ENCODE measurements at places on chromosomes 7 and 10.
A peak's percentile ranks its signal among the peaks of the same experiment; 100 is the strongest.

DNA sequence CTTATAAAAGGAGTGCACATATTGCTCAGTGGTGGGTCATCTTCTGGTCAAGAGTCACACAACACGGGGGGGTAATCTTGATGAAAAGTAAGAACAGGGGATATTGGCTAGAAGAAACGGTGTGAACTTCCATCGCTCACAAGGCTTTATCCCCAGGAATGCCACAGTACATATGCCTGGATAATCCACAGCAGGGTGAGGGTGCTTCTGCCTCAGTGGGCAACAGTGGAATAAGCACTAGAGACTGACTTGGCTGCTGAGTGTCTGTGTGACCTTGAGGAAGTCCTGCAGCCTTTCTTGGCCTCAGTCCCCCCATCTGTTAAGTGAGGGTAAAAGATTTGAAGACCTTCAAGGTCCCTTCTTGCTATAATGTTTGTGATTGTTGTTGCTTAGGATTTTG is 44.9 kb upstream of the SHH start:
- DNase-seq: no peak

DNA sequence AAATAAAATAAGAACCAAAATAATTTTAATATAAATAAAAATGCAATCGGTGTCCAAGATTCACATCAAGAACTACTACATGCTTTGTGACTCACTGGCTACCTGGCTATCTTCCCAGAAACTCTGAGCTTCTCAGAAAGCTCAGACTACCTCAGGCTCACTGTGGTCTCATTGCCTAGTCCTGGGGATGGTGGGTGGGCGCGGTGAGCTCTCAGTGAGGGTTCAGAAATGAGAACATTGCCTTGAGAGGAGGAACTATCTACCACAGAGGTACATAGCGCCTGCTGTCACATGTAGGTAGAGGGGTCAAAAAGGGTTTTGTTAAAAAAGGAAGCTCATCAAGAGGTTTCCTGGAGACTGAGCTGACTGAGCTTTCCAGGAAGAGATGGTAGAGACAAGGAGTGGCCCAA is 108.0 kb downstream of the WDFY4 start:
- peak; percentile 69 for DNase-seq

GRCh38 chr7:36278620-36279172 is 111.0 kb upstream of the ANLN start:
- DNase-seq: peak; percentile 47

- no peak for DNase-seq
These were observed 1139.4 kb downstream of the XPNPEP1 start for GRCh38 chr10:108783897-108784296.

DNA sequence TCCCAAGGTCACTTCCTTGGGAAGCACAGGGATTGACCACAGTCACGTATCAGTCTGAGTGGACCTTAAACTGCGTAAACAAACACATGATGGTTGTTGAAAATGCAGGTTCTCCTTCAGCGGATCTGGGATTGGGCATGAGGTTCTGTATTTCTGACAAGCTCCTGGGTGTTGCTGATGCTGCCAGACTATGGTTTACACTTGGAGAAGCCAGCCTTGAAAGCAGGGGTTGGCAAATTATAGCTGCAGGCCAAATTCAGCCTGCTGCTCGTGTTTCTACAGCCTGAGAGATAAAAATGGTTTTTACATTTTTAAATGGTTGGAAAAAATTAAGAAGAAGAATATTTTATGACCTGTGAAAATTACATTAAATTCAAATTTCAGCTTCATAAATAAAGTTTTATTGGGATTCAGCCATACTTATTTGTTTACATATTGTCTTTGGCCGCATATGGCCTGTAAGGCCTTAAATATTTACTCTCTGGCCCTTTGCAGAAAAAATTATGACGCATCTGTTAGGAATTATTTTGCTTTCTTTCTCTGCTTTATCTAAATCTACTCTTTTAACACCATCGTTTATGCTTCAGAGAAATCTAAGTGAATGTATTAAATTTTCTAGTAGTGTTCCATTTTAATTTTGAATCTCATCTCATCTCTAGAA is 109.6 kb downstream of the SH2D4B start:
- no peak for DNase-seq

- DNase-seq: no peak
These were observed 153.5 kb downstream of the NSUN6 start for GRCh38 chr10:18497806-18498369.

DNA sequence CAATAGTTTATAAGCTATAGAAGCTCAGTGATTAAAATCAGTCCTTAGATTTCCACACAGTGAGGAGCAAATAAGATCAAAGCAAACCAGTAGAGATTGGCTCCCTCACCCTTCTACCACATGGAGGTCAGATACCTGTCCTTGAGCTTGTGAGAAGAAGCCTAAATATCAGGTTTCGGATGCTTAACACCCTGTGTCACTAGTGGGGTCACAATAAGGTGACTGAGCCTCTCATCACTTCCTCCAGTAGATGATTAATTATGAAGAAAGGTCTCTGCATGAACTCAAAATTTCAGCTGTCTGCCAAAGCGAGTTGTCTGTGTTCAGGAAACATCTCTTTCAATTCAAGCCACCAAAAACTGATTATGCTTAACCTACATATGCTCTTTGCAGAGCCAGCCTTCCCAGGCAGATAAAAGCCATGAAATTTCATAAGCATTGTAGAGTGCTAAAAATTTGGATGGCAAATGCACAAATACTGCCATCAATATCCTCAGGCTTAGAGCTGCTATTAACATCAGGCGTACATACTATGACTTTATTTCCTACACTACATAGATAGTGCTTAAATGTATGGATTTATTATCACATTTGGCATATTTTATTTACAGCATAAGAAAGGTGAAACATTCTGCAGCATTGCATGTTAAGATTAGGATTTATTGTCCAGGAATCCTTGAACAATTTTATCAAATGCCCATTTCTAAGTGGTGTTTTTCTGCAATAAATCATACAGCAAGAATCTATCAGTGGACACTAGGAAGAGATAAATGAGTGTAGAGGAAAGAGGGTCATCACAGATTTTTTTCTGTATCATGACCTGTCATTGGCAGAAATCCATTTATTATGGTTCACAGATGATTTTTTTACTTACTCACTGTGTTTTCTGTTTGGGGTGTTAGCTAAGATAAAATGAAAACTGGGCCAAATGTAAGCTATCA is 285.1 kb upstream of the SP8 start:
- no peak for DNase-seq

- DNase-seq: no peak
These were observed 221.7 kb downstream of the CDK14 start for GRCh38 chr7:90817846-90818245.

GRCh38 chr10:62234077-62234605 is 34.5 kb downstream of the RTKN2 start:
- DNase-seq: no peak

- DNase-seq: no peak
These were observed 73.1 kb downstream of the ABCC2 start for GRCh38 chr10:99855479-99856071.

DNA sequence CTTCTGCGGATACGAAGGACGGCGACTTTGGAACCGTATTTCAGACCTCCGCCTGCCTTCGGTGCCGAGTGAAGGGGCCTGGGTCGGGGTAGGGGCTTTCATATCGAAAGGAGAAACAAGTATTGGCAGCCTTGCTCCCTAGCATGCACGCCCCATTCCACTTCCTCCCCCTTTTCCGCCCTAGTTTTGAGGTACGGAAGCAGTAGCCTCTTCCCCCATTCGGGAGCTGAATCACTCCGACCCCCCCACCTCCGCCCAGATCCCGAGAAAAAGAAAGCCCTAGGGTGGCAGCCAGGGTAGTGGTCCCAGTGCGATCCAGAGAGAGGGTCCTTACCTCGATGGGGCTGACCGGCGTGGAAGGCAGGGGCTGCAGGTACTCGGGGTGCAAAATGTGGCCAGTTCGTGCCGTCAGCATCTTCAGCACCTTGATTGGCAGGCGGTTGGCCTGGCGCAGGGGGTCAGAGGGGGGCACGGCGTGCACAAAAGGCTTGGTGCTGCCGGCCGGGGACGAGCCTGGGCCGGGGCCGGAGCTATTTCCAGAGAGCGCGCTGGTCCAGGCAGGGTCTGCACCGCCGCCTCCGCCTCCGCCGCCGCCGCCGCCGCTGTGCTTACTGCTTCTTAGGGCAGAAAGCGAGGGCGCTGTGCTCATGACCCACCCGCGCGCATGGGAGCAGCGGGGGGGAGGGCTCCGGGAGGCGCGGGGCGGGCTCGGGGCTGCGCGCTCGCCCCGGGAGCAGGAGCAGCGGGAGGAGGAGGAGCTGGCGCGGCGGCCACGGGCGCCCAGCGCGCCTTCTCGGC is 594 bp downstream of the ZNF503 start:
- DNase-seq: peak; percentile 79

DNA sequence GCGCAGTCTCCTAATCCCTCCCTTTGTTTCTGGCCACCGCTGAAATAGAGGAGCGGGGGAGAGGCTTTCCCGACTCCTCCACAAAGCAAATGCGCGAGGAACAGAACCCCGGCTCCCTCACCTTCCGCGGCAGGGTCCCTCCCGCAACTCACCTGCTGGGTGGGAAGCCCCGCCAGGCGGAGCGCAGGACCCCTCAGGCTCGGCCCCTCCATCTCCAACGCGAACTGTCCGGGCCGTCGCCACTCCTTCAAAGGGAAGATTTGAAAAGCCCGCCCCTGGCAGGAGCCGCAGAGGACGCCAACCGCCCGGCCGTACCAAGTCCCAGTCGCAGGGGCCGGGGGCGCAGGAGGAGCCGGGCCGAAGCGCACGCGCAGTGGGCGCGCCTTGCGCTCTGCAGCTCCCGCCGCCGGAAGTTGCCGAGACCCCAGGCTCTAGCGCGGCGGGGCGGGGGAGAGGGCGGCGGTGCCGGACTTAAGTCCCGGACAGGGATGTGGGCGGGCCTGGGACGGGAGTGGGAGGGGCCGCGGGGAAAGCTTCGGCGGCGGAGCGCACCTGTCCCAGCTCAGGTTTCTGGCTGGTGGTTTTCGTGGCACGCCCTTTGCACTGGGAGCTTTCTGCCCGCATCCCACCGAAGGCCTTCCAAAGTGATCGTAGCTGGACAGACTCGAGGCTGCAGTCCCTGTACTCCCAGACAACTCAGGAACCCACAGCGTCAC is at the start of gene RTKN2:
Gene RTKN2 (minus strand): TSS at position 446 of the 716 bp plus-strand sequence. CDS start 234 bp downstream, at position 212.
- peak; percentile 92 for DNase-seq

DNA sequence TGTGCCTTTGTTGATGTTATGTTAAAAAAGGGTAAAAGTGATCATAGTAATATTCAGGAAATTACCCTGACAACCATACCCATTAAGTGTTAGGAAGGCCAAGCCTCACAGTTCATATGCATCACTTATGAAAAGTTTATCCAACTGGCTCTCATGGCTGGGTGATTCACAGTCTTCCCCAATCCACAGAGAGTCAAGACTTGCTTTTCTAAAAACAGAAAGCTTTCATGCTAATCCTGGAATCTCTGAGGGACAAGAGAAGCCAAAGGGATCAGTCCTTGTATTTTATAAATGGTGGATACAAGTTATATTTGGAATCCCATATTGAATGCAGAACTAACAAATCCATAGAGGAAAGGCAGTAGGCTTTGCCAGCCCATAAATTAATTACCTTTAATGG is 218.3 kb downstream of the JAZF1 start:
- DNase-seq: peak; percentile 12

DNA sequence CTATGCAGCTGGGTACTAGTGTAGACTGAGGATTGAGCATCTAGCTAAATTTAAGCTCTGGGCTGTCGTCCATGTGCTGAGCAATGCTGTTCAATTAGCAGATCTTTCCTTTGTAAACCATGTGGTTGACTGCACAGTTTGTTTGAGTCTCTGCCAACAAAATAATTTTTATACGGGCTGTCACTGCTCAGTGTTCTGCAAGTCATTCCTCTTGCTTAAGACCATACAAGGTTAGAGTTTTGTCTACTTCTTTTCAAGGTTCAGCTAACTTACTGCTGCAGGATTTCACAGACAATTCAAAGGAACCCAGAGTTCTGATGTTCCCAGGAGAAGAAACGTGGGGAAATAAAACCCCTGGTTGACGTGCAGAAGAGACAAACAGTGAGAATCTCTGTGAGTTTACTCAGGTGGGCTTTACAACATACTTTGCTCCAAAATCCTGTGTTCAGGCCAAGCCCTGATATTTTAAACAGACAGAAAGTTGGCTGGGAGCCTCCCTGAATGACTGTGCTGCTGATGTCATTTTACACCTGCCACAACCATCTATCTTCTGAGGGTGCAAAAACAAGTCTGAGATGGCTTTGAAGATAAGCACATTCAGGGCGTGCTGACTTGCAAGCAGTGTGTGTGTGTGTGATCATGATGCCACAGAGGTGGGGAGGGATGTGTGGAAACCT is 177.1 kb upstream of the SVIL start:
- peak; percentile 82 for DNase-seq

DNA sequence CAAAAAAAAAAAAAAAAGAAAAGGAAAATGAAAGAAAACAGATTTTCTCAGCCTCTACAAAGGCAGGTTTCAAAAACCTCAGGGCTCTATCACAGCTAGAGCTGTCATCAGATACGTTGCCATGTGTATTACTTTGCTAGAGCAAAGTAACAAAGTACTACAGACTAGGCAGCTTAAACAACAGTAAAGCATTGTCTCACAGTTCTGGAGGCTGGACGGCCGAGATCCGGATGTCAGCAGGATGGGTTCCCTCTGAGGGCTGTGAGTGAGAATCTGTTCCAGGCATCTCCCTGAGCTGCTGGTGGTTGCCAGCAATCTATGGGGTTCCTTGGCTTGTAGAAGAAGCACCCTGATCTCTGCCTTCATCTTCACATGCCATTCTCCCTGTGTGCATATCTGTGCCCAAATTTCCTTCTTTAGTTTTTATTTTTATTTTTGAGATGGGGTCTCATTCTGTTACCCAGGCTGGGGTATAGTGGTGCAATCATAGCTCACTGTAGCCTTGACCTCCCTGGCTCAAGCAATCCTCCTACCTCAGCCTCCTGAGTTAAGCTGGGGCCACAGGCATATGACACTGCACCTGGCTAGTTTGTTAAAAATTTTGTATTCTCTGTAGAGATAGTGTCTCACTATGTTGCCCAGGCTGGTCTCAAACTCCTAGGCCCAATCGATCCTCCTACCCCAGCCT is 48.9 kb upstream of the KDM7A start:
- no peak for DNase-seq

DNA sequence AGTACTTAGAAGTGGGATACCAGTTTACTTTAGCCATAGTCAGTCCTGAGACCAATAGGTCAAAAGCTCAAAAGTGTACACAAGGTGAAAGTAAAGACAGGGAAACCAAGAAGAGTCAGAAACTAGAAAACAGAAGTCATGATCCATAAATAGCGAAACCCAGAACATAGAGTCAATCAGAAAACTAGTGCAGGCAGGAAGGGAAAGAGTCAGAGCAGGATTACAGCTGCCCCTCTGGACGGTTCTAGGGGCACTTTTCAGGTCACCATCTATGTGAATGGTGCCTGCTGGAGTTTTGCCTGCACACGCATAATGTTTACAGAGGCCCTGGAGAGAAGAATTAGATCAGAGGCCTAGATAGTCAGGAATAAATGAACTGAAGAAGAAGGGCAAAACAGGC is 22.4 kb upstream of the DMTF1 start:
- no peak for DNase-seq
